ENCODE measurements at places on chromosomes 3 and 15. TPM values are rescaled to one million over a fixed set of nuclear protein-coding genes. Genes with fewer than 3 reads are reported as not detected.
A peak's percentile ranks its signal among the peaks of the same experiment; 100 is the strongest.

GRCh38 chr3:119819806-119820205 is 37.9 kb downstream of the NR1I2 start:
- DNase-seq: no peak

DNA sequence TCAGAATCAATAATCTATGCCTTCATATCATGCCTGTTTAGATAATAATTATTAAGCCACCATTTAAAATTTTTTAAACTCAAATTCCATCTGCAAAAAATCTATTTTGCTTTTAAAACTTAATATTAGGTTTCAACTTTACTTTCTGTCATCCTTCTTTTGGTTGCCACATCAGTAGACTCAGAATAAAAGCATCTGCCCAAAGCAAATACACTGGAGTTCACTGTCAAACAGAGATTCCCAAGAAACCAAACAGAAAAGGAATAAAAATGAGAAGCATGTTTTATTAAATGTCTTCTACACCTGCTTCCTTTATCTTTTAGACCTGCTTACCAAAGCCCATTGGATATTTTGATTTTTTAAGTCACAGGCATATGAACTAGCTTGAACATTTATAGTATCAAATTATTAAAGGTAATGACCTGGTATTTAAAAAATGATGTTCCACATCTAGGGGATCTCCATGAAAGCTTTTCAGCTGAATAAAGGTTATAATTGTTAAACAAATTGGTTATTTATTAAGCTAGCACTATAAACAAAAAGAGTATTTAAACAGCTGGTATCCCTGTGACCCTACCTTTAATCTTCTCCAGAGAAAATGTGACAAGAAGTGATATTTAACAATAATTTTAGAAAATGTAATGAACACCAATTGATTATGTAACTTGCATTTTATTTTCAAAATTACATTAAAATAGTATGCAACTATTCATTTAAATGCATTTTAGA is 62.5 kb downstream of the ALCAM start:
- no peak for DNase-seq

- DNase-seq: no peak
Observed at GRCh38 chr3:50708620-50709019, 33.9 kb downstream of the DOCK3 start.

- DNase-seq: no peak
Observed at GRCh38 chr15:85905751-85906450, 111.2 kb upstream of the KLHL25 start.

DNA sequence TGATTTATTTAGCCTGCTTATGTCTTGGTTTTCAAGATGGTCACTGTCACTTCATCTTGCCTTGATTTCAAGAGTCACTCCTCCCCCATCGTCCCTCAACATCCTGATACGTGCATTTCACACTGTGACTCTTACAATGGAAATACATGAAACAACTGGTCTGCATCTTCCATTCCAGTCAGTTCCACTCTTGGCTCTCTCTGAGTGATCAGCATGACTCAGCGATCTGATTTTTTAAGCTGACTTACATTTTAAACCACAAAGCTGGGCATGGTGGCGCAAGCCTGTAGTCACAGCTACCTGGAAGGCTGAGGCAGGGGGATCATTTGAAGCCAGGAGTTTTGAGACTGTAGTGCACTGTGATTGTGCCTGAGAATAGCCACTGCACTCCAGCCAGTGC is 271.2 kb upstream of the ROPN1 start:
- no peak for DNase-seq

GRCh38 chr3:66527246-66527645 is 26.4 kb upstream of the LRIG1 start:
- DNase-seq: no peak

GRCh38 chr15:66193066-66193465 is 60.5 kb downstream of the MEGF11 start:
- DNase-seq: no peak

- peak; percentile 64 for DNase-seq
Observed at GRCh38 chr3:43055806-43056770, 49.8 kb downstream of the POMGNT2 start.

GRCh38 chr15:100999369-100999768 is 80.2 kb downstream of the LRRK1 start:
- no peak for DNase-seq

DNA sequence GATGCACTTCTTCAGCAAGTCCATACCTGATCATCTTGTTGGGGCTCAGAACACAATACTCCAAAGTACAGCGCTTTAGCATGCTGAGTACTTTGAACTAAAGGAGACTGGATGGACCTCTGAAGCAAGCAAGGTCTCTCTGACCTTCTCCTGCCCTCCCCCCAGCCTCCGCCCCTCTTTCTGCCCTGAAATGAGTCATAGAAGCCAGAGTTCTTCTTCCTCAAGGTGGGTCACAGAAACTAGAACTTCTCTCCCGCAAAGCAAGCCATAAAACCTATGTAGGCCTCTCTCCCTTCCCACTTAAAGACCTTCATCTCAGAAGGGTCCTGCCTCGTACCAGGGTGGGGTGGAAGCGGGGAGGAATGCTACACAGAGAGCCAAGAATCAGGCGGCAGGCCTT is 230.5 kb upstream of the PROK2 start:
- DNase-seq: no peak

DNA sequence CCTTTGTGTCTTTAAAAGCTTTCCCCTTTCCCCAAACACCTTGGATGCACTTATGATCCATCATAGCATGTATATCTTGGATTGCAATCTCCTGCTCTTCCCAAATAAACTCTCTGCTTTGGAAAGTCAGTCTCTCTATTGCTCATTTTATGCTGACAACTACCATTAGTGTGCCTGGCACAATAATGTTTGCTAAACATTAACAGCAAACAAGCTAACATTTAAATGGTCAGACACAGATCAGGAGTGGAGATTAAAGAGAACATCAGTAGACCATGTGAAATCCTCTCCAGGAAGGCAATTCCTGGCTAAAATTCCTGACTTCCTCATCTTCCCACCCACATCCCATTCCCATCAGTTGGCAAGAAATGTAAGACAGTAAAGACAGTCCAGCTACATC is 44.3 kb upstream of the EIF1B start:
- no peak for DNase-seq

- no peak for DNase-seq
Observed at GRCh38 chr3:40930131-40930538, 269.2 kb upstream of the CTNNB1 start.

DNA sequence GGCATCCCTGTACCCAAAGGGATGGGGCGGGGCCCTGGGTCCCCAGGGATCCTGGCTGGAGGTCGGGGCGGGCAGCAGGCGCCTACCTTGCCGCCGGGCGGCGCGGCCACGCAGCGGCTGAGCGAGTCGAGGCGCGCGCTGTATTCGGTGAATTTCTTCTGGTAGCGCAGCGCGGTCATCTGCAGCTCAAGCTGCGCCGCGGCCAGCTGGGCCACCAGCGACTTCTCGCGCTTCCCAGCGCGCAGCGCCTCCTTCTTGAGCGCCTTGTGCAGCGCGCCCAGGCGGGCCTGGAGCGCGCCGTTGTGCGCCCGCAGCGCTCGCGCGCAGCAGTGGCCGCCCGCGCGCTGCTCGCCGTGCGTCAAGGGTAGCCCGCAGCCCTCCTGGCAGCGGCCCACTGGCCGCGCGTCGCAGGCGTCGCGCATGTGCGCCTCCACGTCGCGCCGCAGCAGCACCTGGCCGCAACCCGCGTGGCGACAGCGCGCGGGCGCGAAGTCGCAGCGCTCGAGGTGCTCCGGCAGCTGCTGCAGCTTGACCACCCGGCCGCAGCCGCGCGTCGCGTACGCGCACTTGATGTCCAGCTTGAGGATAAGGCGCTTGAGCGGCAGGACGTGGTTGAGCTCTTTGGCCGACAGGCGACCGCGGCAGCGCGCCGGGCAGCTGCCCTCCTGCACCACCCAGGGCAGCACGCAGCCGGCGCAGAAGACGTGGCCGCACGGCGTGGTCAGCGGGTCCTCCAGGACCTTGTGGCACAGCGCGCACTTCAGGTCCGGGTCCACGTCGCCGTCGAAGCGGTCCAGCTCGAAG is 522 bp downstream of the PDZRN3 start:
- DNase-seq: peak; percentile 85

DNA sequence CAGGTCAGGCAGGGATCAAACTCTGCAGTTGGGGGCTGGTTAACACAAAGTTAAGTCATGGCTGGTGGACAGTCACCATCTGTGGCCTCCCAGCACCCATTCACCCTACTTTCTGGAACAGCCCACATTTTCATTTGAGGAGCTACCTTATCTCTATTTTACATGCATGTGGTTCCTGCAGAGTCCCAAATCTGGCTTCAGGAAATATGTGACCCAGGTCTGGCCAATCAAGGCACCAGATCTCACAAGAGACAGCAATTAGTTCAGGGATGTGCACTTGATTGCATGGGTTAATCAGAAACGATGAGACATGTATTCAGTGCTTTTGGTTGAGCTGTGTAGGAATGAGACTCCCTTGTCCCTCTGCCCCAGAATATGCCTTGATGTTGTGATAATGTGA is 170.9 kb downstream of the NR2F2 start:
- DNase-seq: no peak

GRCh38 chr3:30605005-30605404 is 1.4 kb upstream of the TGFBR2 start:
- DNase-seq: no peak

GRCh38 chr15:71545223-71545760 is 265.1 kb upstream of the NR2E3 start:
- DNase-seq: no peak

- no peak for DNase-seq
Observed at GRCh38 chr3:175410251-175410650, 551.1 kb downstream of the NAALADL2 start.

DNA sequence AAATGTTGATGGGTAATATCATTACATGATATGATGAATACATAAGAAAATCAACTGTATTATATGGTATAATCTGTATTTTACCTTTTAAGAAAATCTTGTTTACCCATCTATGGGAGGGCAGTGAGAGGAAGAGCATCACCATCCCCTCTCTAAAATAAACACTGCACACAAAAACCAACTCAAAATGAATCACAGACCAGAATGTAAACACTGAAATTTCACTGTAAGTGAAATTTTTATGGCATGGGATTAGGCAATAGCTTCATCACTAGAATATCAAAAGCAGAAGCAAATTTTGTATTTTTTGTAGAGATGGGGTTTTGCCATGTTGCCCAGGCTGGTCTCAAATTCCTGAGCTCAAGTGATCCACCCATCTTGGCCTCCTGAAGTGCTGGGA is 26.2 kb downstream of the IFT80 start:
- DNase-seq: no peak

DNA sequence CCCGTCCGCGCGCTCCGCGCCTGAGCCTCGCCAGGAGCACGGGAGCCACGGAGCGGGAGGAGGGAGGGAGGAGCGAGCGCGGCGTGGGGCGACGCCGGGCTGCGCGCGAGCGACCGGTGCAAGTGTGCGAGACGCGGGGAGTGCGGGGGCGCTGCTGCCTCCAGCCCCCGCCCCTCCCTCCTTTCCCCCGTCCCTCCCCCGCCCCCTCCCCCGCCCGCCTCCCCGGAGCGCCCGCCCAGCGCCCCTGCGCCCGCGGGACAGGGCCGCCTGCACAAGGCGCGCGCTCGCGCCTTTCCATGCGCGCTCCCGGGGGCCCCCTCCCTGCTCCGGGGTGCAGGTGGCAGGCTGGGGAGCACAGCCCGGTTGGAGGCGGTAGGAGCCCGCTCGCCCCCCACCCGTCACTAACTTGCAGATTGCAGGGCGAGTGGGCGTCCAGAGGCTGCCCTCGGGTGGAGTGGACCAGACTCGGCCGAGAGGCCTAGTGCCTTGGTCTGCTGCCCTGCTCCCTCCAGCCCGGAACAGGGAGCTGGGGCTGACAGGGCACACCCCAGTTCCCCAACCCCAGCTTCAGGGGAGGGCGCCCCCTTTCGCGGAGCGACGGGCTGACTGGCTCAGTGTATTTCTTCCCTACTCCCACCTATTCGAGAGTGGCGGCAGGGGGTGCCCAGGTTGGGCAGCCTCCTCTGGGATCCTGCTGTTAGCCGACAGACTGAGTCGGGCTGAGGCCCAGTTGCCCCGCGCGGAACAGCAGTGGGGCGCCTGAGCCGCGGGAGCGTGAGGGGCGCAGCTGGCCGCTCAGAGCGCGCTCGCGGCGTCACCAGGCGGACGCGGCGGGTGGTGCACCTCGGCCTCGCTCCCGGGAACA is at the start of gene WNT7A:
Gene WNT7A (minus strand): TSS at position 126 of the 865 bp plus-strand sequence. CDS start 255 bp downstream, outside the sequence.
- DNase-seq: no peak

DNA sequence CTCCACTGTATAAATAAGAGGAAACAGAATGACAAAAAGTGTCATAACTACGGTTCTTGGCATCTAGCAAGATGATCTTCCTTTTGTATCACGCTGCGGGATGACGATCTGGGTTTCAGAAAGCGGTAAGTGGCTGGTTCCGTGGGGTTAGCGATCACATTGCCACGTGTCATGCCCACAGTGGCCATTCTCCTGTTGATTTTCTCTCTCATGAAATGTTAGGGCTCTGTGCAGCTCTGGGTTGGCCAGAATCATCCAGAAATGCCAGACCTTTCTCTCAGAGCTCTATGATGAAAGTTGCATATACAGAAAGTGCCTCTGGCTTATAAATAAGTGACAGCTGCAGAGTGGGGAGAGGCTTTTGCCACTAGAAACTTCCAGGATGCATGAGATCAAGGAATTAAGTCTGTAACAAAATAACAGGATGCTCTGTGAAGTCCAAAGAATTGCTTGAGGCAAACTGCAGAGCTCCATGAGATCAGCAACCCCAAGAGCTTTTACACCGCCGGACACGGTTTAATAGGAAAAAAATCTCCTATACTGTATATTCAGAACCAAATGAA is 71.6 kb downstream of the ABTB1 start:
- no peak for DNase-seq

GRCh38 chr15:70494852-70495571 is 268.3 kb downstream of the UACA start:
- DNase-seq: no peak

GRCh38 chr15:91930092-91930491 is 76.6 kb downstream of the SLCO3A1 start:
- DNase-seq: no peak

- DNase-seq: no peak
Observed at GRCh38 chr3:128698211-128699047, 27.6 kb upstream of the RAB7A start.

- DNase-seq: no peak
Observed at GRCh38 chr3:157810924-157811718, 295.1 kb downstream of the SHOX2 start.

GRCh38 chr3:14788644-14789043 is 30.1 kb upstream of the FGD5 start:
- DNase-seq: no peak

DNA sequence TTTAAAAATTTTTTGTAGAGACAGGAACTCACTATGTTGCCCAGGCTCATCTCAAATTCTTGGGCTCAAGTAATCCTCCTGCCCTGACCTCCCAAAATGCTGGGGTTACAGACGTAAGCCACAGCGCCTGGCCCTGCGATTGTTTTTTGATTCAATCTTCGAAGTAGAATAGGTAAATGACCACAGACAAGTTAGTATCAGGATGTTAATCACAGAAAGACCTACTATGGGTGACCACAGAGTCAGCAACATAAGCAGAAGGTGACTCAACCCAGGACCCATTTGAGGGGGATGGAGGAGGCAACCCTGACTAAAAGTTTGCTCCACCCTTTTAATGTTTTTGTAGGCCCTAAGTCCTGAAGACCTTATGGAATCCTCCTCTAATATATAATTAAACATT is 10.0 kb upstream of the USP3 start:
- peak; percentile 19 for DNase-seq

IFT57 gene
- 26.0 TPM for total RNA-seq

NEDD4 gene
- 23.9 TPM for total RNA-seq

CYP11A1 gene
- total RNA-seq: not detected

APBA2 gene
- 23.5 TPM for total RNA-seq

CISH gene
- total RNA-seq: 1.7 TPM

SCN5A gene
- not detected for total RNA-seq

AHSG gene
- not detected for total RNA-seq

PATL2 gene
- total RNA-seq: 0.24 TPM

RAB43 gene
- 16.7 TPM for total RNA-seq

TUBGCP4 gene
- 19.8 TPM for total RNA-seq

LDHAL6B gene
- not detected for total RNA-seq

IGSF10 gene
- 1.2 TPM for total RNA-seq
